ENCODE measurements at places on chromosomes 1 and 21.

GRCh38 chr1:110474444-110474843, 23.5 kb downstream of the PROK1 start:
- DNase-seq: no peak

DNA sequence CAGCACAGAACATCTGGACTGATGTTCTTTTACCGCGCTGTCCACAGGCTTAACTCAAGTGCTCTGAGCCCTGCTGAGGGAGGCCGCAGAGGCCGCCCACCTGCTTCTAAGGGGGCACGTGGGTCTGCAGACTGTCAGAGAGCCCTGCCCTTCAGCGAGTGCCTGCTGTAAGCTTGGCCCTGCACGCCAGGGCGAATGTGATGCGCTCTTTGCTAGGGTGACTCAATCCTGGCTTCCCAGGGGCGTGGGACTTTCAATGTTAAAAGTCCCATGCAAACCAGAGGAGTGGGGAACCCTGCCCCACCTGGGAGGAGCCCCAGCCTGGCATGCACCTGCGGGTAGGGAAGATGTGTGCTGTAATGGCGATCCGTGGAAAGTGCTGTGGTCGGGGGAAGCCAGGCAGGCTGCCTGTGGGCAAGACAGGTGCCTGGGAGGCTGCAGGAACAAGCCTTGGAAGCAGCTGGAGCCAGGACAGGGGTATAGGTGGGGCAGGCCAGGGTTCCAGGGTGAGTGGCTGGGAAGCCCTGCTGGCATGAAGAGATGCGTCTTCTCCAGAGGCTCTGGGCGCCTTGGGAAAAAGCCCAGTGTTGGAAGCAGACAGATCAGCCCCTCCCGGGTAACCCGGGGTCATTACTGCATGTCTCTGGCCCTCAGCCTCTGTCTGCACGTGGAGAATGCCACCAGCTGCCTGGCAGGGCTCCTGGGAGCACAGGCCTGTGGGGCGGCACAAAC, 594 bp upstream of the PANK4 start:
- DNase-seq: no peak

GRCh38 chr1:34918977-34919561, 10.4 kb downstream of the DLGAP3 start:
- no peak for DNase-seq

- DNase-seq: no peak
Measured at GRCh38 chr1:211111351-211111750, 22.6 kb downstream of the KCNH1 start.
